ENCODE measurements at places on chromosomes 16 and 17.

- DNase-seq, result no peak
These were observed 20.6 kb downstream of the NPTX1 start for GRCh38 chr17:80455784-80456183.

DNA sequence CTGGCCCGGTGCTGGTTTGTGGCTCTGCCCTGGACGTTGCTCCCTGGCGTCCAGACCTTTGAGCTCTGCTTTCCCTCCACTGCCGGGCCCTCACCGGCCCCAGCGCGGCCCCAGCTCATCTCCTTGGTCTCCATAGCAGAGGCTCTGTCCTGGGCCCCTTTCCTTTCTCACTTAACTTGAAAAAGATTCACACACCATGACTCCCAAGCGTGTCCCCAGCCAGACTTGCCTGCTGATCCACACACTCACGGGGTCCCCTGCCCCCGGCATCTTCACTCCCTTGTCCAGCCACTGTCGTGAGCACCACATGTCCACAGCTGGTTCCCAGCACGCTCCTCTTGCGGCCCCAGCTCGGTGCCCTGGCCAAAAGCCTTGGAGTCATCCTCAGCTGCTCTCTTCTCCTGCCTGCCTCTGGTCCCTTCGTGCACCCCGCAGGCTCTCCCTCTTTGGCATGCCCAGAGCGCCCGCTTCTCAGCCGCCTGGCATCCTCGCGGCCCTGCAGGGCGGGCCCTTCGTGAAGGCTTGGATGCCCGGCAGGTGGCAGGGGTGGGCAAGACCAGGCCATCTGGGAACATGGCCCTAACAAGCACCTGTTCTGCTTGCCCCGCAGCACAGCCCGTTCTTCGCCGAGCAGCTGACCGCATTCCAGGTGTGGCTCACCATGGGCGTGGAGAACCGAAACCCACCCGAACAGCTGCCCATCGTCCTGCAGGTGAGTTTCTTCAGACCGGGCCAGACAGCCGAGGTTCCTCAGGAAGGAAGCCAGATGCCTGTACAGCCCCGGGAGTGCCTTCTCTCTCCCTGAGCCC, 145.6 kb upstream of the CHMP6 start:
- DNase-seq, result peak; percentile 74

GRCh38 chr16:66810391-66810790, 9.0 kb upstream of the TERB1 start:
- DNase-seq, result no peak

GRCh38 chr16:13143551-13143950, 242.2 kb downstream of the SHISA9 start:
- DNase-seq, result no peak

- DNase-seq, result no peak
These were observed 94.2 kb downstream of the DNAH3 start for GRCh38 chr16:21056396-21056795.

- no peak for DNase-seq
These were observed 5.2 kb upstream of the KRT25 start for GRCh38 chr17:40760105-40761016.

GRCh38 chr17:57670769-57671569, 74.1 kb downstream of the CCDC182 start:
- no peak for DNase-seq

DNA sequence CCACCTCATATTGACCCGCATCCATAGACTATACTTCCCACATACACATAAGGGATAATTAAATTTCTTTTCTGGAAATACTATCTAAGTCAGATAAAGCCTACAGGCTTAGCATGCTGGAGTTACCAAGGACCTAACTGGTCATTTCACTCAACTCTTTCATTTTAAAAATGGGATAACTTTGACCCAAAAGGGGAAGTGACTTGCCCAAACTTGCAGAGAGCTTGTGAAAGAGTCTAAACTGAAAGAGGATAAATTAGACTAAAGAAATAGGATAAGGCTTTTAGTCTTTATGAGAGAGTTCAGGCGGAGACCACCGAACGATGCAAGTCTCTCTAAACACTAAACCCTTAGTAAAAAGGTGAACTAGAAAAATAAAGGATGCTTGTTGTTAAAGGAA, 3.9 kb upstream of the KRT33A start:
- DNase-seq, result no peak

GRCh38 chr16:3065069-3065741, at the start of gene IL32:
IL32 (plus strand) TSS chr16:3065640; CDS start chr16:3065812, 172 bp downstream.
- DNase-seq, result no peak

GRCh38 chr16:5205361-5206040, 107.9 kb upstream of the EEF2KMT start:
- no peak for DNase-seq

GRCh38 chr17:68909066-68909465, 46.1 kb downstream of the ABCA8 start:
- DNase-seq, result no peak

GRCh38 chr17:2368359-2368758, 31.1 kb downstream of the SGSM2 start:
- no peak for DNase-seq

- DNase-seq, result no peak
These were observed 15.6 kb upstream of the BCAR1 start for GRCh38 chr16:75266738-75267630.

- DNase-seq, result peak; percentile 96
These were observed 1.8 kb upstream of the SOST start for GRCh38 chr17:43760254-43760852.

- DNase-seq, result no peak
These were observed 1.7 kb downstream of the AKTIP start for GRCh38 chr16:53501216-53501859.

DNA sequence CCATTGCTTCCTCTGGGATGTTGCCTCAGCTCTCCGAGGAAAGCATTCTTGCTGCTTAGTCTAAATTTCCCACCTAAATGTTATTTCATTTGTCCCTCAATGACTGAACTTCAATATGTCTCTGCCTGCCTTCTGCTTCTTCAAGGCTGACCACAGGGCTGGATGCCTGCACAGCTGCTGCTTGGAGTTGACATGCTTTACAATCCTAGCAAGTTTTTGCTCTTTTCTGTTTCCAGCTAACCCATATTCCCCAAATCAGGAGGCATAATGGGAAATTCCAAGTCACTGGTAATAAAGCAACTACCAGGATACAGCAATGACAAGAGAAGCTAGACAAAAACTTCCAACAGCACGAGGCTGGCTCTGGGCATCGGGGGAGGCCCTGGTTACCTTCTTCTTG, 48.9 kb downstream of the GTF3C1 start:
- no peak for DNase-seq

DNA sequence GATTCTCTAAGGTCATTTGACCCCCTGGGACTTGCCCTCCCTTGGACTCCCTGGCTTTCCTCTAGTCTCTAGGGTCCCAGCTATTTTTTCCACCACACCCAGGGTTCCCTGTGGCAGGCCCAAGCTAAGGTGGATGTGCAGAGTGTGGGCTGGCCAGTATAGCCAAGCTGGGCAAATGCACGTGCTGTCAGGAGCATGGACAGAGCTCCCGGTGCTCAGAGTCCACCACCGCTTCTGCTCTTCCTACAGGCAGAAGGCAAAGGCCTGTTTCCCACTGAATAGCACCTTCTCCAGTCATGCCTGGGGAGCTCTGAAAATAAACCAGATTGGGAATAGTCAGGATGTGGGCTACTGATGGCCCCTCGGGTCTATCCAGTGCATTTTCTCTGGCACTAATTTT, 53.3 kb downstream of the GNAO1 start:
- no peak for DNase-seq

DNA sequence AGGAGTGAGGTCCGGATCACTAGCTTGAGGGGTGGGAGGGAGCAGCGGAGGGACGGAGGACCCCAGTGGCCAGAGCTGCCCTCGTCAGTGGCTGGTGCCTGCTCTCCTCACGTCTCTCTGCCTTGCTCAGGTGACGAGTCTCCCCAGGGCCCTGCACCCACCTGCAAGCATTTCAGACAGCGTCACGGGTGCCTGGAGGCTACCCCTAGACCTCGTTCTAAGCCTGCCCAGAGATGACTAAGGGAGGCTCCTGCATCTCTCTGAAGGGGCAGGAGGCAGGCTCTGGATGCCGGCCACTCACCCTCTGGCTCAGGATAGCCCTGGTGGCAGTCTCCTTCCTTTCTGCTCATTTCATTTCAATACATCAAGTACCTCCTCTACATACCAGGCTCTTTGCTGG, 68.8 kb downstream of the MRC2 start:
- no peak for DNase-seq

- DNase-seq, result no peak
These were observed 43.8 kb upstream of the TOB1 start for GRCh38 chr17:50909765-50910605.

- DNase-seq, result no peak
These were observed 3.2 kb downstream of the ADORA2B start for GRCh38 chr17:15947976-15948752.

DNA sequence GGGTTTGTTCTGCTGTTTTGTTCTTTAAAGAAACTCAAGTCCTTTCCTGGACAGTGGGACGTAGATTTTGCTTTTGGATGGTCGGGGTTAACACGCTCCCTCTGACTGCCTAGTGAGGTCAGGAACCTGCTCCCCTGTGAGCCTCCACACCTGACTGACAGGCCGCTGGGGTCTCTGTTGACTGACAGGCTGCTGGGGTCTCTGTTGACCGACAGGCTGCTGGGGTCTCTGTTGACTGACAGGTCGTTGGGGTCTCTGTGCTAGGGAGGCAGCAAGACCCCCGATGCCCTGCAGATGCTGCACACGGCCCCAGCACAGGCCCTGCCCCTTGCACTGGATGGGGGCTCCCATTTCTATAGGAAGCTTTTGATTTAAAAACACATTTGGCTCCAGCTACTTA, 33.5 kb downstream of the LMF1 start:
- no peak for DNase-seq

DNA sequence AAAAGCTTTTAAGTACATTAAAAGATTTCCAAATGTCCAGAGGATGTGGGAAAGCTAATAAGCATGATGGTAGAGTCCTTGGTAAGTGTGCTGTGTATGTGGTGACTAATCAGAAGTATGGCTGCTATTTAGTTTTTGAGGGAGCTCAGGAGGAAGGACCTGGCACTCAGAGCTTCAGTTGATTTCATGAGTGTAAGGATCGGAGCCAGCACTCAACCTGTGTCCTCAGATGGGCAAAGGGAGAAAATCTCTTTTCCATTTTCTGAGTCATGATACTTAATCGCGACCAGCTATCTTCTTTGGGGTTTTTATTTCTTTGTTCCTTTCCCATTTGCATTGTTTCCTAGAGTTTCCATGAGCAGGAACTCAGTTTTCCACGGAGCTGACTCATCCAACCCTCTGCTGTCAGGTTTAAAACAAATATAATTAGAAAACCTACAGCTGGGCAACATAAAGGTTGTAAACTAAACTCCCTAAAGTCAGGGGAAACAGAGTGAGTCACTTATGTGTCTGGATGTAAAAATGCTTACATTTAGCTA, 125.4 kb downstream of the MAP2K6 start:
- DNase-seq, result no peak

- no peak for DNase-seq
These were observed 11.6 kb downstream of the WIPF2 start for GRCh38 chr17:40230670-40231069.

- DNase-seq, result no peak
These were observed 58.2 kb downstream of the TK2 start for GRCh38 chr16:66491716-66492064.

GRCh38 chr17:73958453-73958852, 245.0 kb upstream of the RPL38 start:
- no peak for DNase-seq

DNA sequence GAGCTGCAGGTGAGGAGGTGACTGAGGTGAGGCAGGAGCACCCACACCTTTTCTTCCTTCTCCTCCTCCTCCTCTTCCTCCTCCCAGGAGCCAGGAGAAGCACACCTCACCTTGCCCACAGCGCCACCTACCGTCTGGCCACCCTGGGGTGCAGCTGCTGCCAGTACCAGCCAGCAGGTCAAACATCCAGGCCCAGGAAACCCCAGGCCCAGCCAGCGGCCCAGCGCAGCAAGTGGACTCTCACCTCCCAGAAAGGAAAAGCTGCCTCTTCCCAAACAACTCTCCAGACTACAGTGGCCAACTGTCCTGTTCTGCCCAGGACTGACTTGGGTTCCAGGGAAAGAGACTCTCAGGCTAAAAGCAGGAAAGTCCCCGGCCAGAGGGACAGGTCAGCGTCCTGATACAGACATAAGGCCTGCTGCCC, 22.7 kb downstream of the PEMT start:
- DNase-seq, result peak; percentile 46

DNA sequence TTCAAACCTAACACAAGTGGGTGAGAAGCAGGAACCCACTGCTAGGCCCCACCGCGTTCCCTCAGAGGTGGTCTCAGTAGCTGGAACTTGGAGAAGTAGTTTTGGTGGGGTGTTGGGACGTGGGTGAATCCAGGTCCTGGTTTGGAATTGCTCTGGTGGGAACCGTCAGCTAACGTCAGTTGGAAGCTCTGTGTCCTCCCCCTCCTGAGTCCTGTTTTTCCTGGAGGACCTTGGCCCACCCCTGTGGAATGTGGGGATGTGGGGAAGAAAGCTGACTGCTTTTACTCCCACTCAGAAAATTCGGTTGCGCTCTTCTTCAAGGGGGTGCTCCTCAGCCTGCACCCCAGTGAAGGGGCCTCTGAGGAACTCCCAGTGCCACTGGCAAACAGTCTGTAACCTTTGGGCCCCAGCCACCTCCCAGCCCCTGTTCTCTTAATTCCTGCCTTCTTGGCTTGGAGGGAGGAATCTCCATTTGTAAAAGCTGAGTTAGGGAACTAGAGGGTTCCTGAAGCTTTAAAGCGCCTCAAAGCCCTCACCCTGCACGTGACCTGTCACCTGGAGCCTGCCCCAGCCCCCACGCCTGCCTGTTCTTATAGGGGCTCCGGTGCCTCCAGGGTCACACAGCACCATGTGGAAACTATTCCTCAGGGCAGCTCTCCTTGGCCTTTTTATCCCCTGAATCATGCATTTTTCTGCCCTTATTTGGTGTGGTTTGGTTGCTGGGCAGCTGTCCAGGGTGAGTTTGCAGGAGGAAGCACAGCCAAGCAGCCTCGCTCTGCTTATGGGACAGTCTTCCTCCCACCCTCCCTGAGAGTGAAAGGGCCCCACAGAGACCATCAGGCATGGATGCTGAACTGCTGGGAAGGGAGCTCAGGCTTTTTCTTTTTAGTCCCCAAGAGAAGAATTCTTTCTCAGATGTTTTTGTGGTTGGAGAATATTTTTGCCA, 16.2 kb upstream of the NAGLU start:
- peak; percentile 94 for DNase-seq

GRCh38 chr17:3695723-3696411, at the start of gene P2RX5:
P2RX5 (minus strand) TSS chr17:3696155; CDS start chr17:3696005, 150 bp downstream.
- DNase-seq, result no peak

- peak; percentile 51 for DNase-seq
These were observed at the start of gene BRD7 for GRCh38 chr16:50368410-50369132. BRD7 (minus strand) TSS chr16:50368988; CDS start chr16:50368774, 214 bp downstream.

GRCh38 chr16:12544477-12545296, 259.0 kb downstream of the CPPED1 start:
- no peak for DNase-seq

All from cerebellar cortex (tissue), 1 donor.